ENCODE measurements at places on chromosomes 5 and 9.

DNA sequence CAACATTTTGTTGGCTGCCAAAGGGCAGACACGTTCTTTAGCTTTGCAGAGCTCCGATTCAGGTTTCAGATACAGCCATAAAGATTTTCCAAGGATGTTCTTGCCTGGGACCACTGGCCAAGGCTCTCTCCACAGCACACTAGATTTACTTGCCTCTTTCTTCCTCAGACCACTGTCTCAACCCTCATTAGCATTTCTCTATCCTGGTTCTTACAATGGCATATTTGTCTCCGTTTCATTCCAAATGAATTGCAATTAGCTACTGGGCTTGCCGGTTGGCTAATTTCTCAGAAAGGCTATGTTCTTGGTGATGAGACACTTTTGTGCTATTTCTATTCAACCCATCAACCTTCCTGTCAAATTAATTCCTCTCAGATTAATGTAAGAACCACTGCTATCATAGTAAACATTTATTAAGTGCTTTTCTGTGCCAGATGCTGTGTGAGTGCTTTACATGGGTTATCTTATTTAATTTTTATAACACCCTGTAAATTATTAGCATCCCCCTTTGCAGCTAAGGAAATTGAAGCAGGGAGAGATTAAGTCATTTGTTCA, 118.4 kb upstream of the NR3C1 start:
- DNase-seq = no peak

- peak; percentile 50 for DNase-seq
Measured at GRCh38 chr5:175746851-175747250, 89.0 kb downstream of the HRH2 start.

- DNase-seq = no peak
Measured at GRCh38 chr9:13461414-13461991, 182.0 kb upstream of the MPDZ start.

DNA sequence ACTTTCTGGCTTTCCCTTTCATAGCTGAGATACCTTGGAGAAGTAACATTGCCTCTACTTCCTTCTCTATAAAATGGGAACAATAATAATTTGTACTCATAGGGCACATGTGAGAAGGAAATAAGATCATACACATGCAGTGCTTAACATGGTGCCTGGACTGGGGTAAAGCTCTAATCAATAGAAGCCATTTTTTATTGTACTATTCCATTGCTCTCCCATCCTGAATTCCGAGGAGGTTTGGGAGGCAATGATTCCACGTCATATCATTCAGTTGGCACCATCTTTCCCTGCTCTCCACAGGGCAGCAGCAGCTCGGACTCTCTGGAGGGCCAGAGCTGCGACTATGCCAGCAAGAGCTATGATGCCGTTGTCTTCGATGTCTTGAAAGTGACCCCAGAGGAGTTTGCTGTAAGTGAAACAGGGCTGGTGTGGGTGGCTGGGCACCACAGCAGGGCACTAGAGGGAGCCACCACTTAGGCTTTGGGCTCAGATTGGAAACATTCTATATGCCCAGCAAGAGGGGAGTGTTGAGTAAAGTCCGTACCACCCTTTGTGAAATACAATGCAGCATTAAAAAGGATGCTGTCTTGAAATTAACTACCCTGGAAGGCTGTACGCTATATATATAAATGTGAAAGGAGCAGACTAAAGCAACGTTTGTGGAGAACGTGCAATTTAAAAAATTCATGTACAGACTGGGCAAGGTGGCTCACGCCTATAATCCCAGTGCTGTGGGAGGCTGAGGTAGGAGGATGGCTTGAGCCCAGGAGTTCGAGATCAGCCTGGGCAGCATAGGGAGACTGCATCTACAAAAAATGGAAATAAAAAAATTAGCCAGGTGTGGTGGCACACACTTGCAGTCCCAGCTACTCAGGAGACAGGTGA, 51.2 kb downstream of the RALGPS1 start:
- DNase-seq = peak; percentile 84

- no peak for DNase-seq
Measured at GRCh38 chr5:122602700-122603099, 172.2 kb upstream of the SNX2 start.

DNA sequence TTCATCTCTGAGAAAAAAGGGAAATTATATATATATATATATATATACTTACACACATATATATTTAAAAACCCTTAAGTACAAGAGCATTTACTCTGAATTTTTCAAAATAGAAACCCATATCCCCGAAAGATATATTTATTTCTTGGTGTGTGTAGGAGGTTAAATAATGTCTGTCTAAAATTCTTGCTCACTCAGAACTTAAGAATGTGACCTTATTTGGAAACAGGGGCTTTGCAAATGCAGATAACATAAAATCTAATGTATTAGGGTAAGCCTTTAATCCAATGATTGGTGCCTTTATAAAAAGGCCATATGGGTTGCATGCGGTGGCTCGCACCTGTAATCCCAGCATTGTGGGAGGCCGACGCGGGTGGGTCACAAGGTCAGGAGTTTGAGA, 517.3 kb upstream of the TLE4 start:
- peak; percentile 30 for DNase-seq

DNA sequence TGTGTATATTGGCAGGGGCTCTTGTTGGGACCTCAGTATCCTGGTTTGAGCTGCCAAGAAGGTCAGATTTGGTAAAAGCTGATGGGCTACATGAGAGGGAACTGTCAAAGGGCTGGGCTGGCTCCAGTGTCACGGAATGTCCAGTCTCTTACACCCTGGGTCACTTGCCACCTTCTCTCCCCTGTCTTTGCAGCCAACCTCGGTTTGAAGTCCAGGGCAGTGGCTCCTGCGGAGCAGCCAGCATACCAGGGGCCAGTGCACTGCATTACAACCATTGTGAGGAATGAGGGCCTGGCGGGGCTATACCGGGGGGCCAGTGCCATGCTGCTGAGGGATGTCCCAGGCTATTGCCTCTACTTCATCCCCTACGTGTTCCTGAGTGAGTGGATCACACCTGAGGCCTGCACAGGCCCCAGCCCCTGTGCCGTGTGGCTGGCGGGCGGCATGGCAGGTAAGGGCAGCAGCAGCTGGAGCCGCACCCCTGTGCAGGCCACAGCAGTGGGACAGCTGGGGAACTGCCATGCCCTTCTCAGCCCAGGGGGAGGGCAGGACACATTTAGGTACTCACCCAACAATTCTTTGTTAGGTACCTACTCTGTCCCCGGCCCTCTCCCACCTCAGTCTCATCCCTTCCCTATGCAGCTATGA, 24.2 kb downstream of the IL9 start:
- DNase-seq = no peak

GRCh38 chr9:74643303-74643923, 146.3 kb downstream of the RORB start:
- no peak for DNase-seq

DNA sequence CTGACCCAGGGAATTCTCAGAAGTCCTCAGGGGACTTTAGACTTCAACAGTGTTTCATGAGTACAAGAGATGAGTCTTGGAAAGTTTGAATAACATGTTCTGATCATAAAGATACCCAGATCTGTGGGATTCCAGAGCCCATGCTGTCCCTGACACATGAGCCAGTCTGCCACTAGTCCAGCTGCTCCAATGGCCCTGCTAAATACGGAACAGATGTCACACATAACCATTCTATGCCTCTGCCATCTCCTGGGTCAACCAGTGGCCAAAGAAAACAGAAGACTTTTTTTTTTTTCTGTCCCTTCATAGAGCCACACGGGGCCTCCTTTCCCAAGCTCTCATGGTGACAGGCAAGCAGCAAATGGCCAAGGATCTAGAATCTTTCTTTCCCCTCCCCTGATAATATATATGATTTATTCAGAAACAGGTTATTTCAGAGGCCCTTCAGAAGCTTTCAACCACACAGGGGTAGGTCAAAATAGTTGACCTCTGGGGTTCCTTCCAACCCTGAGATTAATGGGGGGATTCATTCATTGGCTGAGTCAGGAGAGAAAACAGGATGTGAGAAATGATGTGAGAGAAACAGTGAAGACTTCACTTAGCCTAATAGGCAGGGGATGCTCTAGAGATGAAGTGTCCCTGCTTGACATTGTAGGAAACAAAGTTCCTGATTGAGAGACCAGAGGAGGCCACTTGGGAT, 367.7 kb downstream of the CDK5RAP2 start:
- DNase-seq = no peak

GRCh38 chr9:14981291-14981950, 71.2 kb upstream of the FREM1 start:
- DNase-seq = no peak

- DNase-seq = no peak
Measured at GRCh38 chr5:100731768-100732167, 171.3 kb downstream of the ST8SIA4 start.

- DNase-seq = no peak
Measured at GRCh38 chr9:75170898-75171360, 82.6 kb downstream of the OSTF1 start.

DNA sequence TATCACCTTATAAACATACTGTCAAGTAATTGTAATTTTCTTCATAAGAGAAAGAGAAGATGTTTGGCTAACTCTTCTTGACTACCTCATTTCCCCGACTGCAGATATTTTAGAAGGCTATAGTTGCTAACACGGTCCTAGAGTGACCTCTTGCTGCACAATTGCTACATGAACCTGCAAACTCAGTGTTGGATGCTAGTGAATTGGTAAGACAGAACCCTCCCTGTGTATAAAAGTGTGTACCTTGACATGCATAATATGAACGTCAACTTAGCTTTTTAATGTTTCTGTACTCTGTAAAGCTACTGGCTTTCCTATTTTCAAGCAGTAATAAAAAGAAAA, 46.7 kb upstream of the CER1 start:
- no peak for DNase-seq

DNA sequence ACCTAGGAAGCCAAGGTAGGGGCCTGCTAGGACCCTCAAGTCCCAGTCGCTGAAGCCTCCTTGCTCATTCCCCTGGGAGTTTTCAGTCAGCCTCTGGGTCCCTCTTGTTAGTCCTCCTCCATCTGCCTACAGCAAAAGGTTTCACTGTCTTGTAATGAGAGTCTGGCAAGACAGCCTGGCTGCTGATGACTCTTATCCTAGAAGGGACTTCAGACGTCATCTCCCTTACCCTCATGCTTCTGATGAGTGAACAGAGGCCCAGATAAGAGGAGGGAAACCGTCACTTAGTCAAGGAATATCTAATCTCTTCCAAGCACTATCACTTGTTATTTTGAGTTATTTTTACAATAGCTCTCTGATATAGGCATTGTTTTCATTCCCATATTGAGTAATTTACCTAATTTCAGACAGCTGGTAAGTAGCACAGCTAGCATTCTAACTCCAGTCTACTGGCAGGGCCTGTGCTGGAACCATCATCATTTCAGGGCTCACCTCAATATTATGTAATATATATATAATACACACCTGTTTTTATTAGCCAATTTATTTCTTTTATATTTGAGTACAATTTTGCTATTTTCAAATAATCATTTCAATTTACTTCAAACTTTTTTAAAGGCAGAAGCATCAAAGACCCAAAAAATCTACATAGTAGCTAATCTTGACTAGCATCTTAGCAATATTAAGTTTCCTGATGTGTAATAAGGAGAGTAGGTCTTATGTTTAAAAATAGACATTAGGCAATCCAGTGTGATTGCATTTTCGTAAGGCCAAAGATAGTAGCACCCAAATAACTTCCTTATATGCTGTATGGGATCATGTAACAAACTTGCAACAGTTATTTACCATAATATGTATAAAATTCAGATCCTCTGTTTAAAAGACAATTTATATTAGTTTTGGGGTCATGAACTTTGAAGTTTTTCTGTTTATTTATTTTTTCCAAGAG, 7.9 kb downstream of the CMYA5 start:
- no peak for DNase-seq

DNA sequence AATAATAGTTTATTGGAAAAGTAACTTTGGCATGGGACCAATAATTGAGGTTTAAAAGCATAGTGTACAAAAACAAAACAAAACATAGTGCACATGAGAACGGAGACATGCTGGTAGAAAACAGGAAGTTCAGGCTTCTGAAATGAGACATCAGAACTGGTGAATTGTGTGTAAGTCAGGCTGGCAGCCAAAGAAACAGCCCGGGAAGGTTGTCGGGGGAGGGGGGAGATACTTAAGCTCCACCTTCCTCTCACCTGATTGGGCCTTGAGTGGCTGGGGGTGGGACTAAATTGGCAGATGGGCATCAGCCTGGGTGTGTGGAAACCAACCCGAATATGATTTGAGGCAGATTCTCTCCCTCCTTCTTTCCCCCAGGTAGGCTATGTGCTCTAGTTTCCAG, 256.3 kb downstream of the SMARCA2 start:
- no peak for DNase-seq

DNA sequence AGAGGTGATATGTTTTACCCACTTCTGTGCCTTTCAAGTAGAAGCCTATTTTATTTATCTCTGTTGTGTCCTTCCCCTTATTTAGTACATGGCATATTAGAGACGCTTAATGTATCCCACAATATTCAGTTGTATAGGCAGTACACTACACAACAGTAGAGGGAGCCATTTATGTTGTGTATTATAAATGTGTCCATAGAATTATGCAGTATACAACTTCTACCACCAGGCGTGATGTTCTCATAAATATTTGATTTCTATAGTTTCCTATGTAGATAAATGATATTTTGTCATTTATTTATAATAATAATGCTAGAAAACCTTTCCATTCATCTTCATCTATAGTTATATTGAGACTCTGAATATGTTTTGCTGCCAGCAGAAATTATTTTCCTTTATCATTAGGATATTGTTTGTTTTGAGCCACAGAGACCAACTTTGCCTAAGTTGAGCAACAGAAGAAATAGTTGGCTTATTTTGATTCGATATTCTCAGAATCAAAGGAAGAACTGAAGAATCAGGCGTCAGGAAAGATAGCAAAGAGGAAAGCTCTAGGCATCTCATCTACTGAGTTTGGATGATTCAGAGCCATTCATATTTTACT, 81.7 kb downstream of the ADAMTS19 start:
- DNase-seq = peak; percentile 33

DNA sequence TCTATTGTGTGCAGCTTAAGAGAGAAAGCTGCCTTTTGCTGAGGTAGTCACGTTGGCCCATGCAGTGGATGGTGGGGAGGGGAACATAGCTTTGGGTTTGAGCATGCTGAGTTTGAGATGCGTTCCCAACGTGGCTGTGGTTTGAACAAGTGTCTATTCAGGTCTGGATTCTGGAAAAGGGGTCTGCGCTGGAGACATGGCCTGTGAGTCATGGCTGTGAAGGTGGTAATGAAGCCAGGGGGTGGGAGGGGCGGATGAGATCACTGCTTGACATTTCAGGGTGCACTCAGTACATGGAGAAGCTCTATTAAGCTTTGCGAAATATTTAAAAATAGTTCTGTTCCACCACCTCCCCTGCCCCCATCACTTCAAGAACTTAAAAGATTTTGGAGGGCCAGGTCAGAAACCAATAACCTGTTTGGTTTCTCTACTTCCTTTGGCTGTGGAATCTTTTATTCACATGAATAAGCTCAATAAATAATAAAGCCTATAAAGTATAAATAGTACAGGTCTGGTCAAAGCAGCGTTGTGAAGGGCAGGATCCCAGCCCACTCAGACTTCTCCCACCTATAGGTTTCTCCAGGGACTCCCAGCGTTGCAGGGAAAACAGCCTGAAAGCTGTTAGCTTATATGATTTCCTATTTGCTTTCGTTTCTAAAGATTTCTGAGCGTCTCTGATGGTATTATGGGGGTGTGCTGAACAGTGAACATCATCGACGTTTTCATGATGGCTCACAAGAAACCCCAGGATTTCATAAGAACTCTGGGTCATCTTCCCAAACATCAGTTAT, 189.9 kb downstream of the NSG2 start:
- no peak for DNase-seq

Measured in D341Med (cell line).